ENCODE measurements at places on chromosomes 4 and X.

GRCh38 chr4:77465271-77465670 lies 140.3 kb upstream of the CXCL13 start:
- no peaks in the 10 kb centered on the region for H3K4me1 ChIP-seq
- no peak overlapping the region for H3K4me3 ChIP-seq
- no peaks in the 10 kb centered on the region for H3K27me3 ChIP-seq
- DNase-seq: peak; percentile 7

DNA sequence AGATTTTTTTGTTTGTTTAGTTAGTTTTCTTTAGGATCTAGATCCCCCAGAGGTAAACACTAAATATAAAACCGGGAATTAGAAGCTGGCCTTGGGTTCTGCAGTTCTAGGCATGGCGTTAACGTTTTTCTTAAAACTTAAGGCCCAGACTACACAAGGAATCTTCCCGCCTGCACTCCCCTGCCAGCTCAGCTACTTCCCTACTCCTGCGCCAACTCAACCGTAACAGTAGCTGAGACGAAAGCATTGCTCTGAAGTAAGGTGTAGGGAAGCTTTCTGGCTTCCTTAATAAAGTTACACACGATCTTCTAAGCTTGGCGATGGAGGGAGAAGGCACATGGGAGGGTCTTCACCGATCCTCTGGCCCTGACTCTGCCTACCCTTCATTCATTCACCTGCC lies 37.1 kb downstream of the CPE start:
- H3K4me3 ChIP-seq: no peak overlapping the region
- H3K36me3 ChIP-seq: no peaks in the 10 kb centered on the region
- no peaks in the 10 kb centered on the region for H3K27me3 ChIP-seq

- no peaks in the 10 kb centered on the region for H3K4me1 ChIP-seq
- no peak overlapping the region for H3K4me3 ChIP-seq
- no peaks in the 10 kb centered on the region for H3K36me3 ChIP-seq
- H3K27ac ChIP-seq: no peak overlapping the region
- no peak for DNase-seq
Observed at GRCh38 chr4:8643986-8644385, 51.4 kb downstream of the CPZ start.

DNA sequence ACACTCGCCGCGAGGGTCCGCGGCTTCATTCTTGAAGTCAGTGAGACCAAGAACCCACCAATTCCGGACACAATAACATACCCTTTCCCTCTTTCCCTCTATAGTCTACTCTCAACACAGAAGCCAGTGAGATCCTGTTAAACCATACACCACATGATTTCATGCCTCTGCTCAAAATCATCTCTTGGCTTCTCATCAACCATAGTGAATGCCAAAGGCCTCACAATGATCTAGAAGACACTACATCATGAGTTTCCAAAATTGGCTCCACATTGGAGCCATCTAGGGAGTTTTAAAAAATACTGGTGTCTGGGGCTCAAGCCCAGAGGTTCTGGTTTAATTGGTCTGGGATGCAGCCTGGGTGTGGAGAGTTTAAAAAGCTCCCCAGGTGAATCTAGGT lies 124.5 kb downstream of the EFNB1 start:
- no peak overlapping the region for H3K4me3 ChIP-seq
- no peaks in the 10 kb centered on the region for H3K27me3 ChIP-seq
- no peaks in the 10 kb centered on the region for H3K4me1 ChIP-seq
- H3K27ac ChIP-seq: no peak overlapping the region
- DNase-seq: no peak

All from fibroblast of lung (primary cell).